ENCODE measurements at places on chromosomes 13 and 19. TPM values are rescaled to one million over a fixed set of nuclear protein-coding genes. Genes with fewer than 3 reads are reported as not detected.

- H3K4me3 ChIP-seq: no peak overlapping the region
- H3K36me3 ChIP-seq: peaks cover 5% of the 10 kb centered on the region
- no peaks in the 10 kb centered on the region for H3K4me1 ChIP-seq
- no peak overlapping the region for H3K27ac ChIP-seq
- DNase-seq: no peak
- H3K27me3 ChIP-seq: no peaks in the 10 kb centered on the region
Measured at GRCh38 chr19:37991841-37992248, 84.8 kb downstream of the SIPA1L3 start.

GRCh38 chr19:17450264-17451075 is 2.0 kb upstream of the TMEM221 start:
- H3K27me3 ChIP-seq: peaks cover 19% of the 10 kb centered on the region
- peaks cover 29% of the 10 kb centered on the region for H3K4me1 ChIP-seq
- H3K36me3 ChIP-seq: no peaks in the 10 kb centered on the region
- H3K4me3 ChIP-seq: no peak overlapping the region
- DNase-seq: no peak
- H3K27ac ChIP-seq: no peak overlapping the region

- H3K4me1 ChIP-seq: no peaks in the 10 kb centered on the region
- H3K27me3 ChIP-seq: no peaks in the 10 kb centered on the region
- H3K27ac ChIP-seq: no peak overlapping the region
- H3K4me3 ChIP-seq: no peak overlapping the region
Measured at GRCh38 chr13:60019119-60019993, 144.4 kb downstream of the DIAPH3 start.

The AKAP8L gene
- 240 TPM for total RNA-seq

The DMKN gene
- 4.9 TPM for total RNA-seq

The CYP4F8 gene
- not detected for total RNA-seq

The IL4I1 gene
- 0.73 TPM for total RNA-seq

The EBI3 gene
- not detected for total RNA-seq

The PSG3 gene
- not detected for total RNA-seq

- H3K27me3 ChIP-seq: no peaks in the 10 kb centered on the region
- H3K27ac ChIP-seq: no peak overlapping the region
- no peaks in the 10 kb centered on the region for H3K36me3 ChIP-seq
- H3K4me1 ChIP-seq: no peaks in the 10 kb centered on the region
- DNase-seq: no peak
- H3K4me3 ChIP-seq: no peak overlapping the region
Measured at GRCh38 chr13:83825676-83826075, 56.6 kb downstream of the SLITRK1 start.

DNA sequence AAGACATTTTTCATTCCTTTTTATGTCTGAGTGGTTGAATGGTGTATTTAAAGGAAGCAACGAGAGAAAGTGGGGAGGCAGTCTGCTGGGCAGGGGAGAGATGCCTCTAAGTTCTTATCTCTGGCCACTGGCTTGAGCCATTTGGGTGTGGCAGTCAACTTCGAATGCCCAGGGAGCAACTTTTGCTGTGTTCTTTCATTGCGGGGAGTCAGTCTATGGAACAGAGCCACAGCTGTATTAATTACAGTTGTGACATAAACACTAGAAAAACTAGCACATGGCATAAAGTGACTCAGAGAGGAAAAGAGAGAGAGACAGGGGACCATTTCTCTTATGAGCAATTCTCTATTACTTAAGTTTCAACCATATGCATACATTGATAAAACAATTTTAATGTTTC is 40.4 kb upstream of the PDCD5 start:
- H3K36me3 ChIP-seq: no peaks in the 10 kb centered on the region
- no peaks in the 10 kb centered on the region for H3K4me1 ChIP-seq
- no peak overlapping the region for H3K27ac ChIP-seq
- no peak overlapping the region for H3K4me3 ChIP-seq
- no peak for DNase-seq
- no peaks in the 10 kb centered on the region for H3K27me3 ChIP-seq

The CD70 gene
- total RNA-seq: not detected

DNA sequence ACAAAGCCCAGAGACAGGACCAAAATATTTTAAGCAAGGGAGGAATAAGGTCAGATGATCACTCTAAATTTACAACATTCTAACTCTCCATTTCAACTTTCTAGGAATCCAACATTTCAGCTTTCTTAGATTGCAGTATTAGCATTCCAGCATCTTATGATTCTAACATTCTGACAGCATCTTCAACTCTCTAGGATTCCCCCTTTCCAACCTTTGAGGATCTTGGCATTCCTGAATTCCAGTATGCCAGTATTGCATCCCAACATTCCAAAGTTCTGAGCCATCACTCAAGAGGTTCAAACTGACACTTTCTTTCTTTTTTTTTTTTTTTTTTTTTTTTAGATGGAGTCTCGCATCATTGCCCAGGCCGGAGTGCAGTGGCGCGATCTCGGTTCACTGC is 13.8 kb downstream of the TGFB1 start:
- peaks cover 22% of the 10 kb centered on the region for H3K4me1 ChIP-seq
- no peak overlapping the region for H3K27ac ChIP-seq
- DNase-seq: no peak

DNA sequence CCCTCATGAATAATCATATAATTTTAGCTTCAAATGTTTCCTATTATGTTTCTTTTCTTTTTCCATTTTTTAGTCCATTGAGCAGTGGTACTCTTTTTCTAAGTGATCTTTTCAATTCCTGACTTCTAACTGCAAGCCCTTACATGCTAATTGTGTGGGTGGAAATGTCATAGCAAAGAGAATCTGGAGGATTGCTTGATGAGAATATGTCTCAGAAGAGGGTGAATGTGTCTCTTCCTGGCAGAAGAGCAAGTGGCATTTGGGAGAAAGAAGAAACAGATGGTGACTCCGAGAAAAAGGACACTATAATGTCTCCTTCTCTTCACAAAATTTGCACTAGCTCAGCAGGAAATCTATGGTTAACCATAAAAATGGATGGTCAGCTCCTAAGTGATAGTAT is 2320.0 kb downstream of the PCDH9 start:
- no peaks in the 10 kb centered on the region for H3K27me3 ChIP-seq
- DNase-seq: no peak
- no peak overlapping the region for H3K4me3 ChIP-seq
- H3K27ac ChIP-seq: no peak overlapping the region
- no peaks in the 10 kb centered on the region for H3K4me1 ChIP-seq

DNA sequence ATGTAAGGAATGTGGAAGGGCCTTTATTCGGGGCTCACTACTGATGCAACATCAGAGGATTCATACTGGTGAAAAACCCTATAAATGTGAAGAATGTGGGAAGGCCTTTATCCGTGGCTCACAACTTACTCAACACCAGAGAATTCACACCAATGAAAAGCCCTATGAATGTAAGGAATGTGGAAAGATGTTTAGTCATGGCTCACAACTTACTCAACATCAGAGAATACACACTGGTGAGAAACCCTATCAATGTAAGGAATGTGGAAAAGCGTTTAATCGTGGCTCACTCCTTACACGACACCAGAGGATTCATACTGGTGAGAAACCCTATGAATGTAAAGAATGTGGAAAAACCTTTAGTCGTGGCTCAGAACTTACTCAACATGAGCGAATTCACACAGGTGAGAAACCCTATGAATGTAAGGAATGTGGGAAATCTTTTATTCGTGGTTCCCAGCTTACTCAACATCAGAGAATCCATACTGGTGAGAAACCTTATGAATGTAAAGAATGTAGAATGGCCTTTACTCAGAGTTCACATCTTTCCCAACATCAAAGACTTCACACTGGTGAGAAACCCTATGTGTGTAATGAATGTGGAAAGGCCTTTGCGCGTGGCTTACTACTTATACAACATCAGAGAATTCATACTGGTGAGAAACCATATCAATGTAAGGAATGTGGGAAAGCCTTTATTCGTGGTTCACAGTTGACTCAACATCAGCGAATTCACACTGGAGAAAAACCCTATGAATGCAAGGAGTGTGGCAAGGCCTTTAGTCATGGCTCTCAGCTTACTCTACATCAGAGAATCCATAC is 44.3 kb downstream of the ZNF585A start:
- H3K4me3 ChIP-seq: no peak overlapping the region
- H3K27ac ChIP-seq: no peak overlapping the region
- no peaks in the 10 kb centered on the region for H3K4me1 ChIP-seq
- peaks cover 61% of the 10 kb centered on the region for H3K36me3 ChIP-seq
- no peaks in the 10 kb centered on the region for H3K27me3 ChIP-seq
- no peak for DNase-seq

The PABPC3 gene
- total RNA-seq: not detected

DNA sequence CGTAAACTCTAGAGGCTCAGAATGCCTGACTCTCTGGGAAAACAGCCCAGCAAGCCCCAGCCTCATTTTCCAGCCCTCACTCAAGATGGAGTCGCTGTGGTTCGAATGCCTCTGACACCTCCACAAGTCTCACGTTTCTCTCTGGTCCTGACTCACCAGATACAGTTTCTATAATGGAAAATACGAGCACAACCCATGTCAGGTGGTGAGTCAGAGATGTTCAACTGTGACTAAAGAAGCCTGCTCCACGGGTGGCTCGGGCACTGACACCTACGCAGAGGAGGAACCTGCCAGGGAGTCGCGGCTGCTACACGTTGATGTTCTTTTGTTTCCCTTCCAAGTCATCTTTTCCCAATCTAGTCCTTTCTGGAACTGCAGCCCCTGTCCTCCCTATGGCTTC is 87.1 kb upstream of the STK24 start:
- H3K27ac ChIP-seq: no peak overlapping the region
- no peaks in the 10 kb centered on the region for H3K36me3 ChIP-seq
- H3K27me3 ChIP-seq: no peaks in the 10 kb centered on the region
- DNase-seq: no peak
- H3K4me3 ChIP-seq: no peak overlapping the region
- H3K4me1 ChIP-seq: no peaks in the 10 kb centered on the region

GRCh38 chr13:106597186-106597585 is 29.2 kb upstream of the ARGLU1 start:
- H3K4me1 ChIP-seq: peaks cover 19% of the 10 kb centered on the region
- no peak overlapping the region for H3K4me3 ChIP-seq
- no peak for DNase-seq
- no peaks in the 10 kb centered on the region for H3K36me3 ChIP-seq
- H3K27me3 ChIP-seq: no peaks in the 10 kb centered on the region
- H3K27ac ChIP-seq: no peak overlapping the region

DNA sequence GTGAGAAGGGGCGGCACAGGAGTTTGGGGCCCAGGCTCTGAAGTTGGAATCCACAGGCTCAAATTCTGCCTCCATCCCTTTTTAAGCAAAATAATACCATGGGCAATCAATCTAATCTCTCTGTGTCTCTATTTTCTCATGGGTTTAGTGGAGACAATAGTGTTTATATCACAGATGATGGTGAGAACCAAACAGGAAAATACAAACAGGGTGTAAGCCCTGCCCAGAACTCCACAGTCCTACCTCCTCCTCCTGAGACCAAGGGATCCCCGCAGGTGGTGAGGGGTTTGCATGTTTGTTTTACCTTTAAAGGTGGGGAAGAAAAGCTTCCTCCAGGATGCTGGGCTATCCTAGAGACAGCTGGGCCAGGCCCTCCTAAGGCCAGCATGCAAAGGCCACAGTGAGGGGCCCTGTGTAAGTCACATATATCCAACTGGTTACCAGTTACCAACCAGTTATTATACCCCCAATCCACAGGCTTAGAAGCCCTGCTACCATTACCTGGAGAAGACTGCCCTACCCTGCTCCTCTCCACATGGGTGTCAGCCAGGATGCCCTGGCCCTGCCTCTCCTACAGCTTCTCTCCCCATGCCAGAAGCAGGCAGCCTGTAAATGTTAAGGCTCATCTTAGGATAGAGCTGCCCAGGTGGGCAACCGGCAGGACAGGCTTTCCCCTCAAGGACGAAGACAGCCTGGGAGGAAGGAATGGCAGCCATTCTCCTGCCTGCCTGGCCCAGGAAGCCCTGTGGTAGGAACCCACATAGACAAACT is 658.4 kb downstream of the UQCRFS1 start:
- H3K27ac ChIP-seq: no peak overlapping the region
- no peaks in the 10 kb centered on the region for H3K36me3 ChIP-seq
- H3K4me3 ChIP-seq: no peak overlapping the region
- no peaks in the 10 kb centered on the region for H3K27me3 ChIP-seq
- no peak for DNase-seq
- no peaks in the 10 kb centered on the region for H3K4me1 ChIP-seq

- H3K27me3 ChIP-seq: no peaks in the 10 kb centered on the region
- no peak overlapping the region for H3K27ac ChIP-seq
- H3K4me3 ChIP-seq: no peak overlapping the region
- no peaks in the 10 kb centered on the region for H3K36me3 ChIP-seq
- no peaks in the 10 kb centered on the region for H3K4me1 ChIP-seq
- DNase-seq: no peak
Measured at GRCh38 chr13:75180805-75181455, 301.0 kb downstream of the TBC1D4 start.

The CBARP gene
- not detected for total RNA-seq

DNA sequence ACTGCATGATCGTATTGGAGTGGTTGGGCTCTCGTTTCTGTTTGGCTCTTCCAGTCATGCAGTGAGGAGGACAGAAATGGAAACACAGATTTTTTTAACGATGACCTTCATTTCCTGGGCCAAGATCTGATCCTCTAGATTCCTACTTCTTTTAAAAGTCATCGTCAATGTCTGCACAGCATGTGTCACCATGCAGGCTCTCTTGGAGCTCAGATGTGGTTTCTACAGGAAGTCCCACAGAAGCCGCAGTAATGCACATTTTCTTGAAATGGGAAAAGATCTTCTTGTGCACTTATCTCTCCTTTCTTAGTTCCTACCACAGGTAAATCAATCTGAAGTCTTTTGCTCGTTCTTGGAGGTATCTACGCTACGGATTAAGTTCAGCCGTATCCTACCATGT is 626.9 kb downstream of the EFNB2 start:
- H3K4me3 ChIP-seq: no peak overlapping the region
- H3K4me1 ChIP-seq: no peaks in the 10 kb centered on the region

The IZUMO4 gene
- total RNA-seq: 7.5 TPM

DNA sequence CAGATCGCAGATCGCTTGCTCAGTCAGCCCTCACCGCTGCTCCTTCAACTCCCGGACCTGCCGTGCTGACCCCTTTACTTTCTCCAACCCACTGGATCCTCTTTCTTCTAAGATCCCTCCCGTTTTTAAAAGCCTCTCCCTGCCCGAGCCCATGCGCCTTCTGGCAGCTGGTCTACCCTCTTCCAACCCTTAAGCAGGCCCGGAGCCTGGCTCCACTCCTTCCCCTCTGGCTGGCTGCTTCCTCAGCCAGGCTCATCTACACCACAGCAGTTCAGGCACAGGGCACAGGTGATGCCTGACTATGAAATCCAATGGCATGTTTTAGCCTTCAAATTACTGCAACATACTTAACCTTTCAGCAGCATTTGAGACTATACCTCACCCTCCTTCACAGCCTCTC is 63.8 kb upstream of the PABPC3 start:
- no peaks in the 10 kb centered on the region for H3K27me3 ChIP-seq
- no peaks in the 10 kb centered on the region for H3K36me3 ChIP-seq
- H3K27ac ChIP-seq: no peak overlapping the region

The VSTM1 gene
- total RNA-seq: not detected
